ENCODE measurements at places on chromosomes 13 and 19. TPM values are rescaled to one million over a fixed set of nuclear protein-coding genes. Genes with fewer than 3 reads are reported as not detected.

DNA sequence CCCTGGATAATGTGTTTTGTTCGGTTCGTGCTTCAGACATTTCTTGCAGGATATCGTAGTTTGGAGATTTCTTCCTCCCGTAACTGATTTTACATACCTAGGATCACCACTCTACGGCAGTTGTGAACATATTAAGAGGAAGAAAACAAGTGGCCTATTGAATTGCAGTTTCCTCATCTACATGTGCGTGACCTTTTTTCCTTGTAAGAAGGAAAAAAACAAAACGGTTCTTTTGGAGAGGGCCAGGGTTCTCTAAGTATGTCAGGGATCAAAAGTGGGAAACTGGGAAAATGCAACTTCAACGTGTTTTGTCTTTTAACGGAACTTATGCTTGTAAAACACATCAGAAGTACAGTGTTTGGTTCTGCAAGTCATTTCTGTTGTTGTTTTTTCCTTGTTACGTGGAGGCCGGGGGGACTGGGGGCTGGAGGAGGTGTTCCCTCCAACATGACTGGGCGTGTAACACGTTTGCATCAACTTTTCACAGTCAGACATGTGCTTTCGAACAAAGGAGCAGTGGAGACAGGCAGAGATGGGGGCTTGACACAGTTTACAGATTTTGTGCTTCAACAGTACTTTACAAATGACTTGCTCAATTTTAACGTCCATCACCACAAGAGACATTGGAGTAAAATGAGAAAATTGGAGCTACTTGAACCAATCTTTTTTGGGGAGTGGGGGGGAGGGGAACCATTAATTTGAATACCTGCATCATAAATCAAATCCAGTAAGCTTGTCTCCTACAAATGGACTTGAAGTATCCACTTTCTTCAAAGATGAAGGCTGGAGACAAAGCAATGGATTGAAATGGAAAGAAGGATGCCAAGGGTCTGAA lies 3.8 kb downstream of the ZC3H4 start:
- peak; percentile 58 for DNase-seq

- DNase-seq = peak; percentile 87
Observed at GRCh38 chr13:41700790-41701310, 243.5 kb downstream of the RGCC start.

GRCh38 chr13:79846386-79846785 lies 365.4 kb downstream of the NDFIP2 start:
- DNase-seq = no peak

DNA sequence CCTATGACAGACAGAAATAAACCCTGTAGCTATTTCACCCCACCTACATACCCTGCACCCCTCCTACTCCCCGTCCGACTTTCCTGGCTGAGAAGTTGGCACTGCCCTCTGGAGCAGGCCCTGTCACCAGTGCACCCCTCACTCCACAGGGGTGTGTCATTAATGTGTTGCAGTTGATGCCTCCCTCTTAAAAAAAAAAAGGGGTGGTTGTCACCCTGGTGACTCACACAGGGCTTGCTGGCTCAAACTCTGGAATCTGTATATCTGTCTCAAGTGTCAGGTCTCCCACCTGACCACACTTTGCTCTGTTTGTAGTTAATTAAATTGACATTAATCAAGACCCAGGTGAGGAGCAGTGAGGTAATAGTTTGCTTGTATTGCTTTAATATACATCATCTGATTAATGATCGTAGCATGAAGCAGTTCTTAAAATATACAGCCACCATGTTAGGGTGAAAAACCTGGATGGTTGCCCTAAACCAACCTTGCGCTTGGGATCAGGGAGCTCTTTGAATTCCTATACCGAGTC lies 2.0 kb upstream of the GATAD2A start:
- peak; percentile 40 for DNase-seq

DNA sequence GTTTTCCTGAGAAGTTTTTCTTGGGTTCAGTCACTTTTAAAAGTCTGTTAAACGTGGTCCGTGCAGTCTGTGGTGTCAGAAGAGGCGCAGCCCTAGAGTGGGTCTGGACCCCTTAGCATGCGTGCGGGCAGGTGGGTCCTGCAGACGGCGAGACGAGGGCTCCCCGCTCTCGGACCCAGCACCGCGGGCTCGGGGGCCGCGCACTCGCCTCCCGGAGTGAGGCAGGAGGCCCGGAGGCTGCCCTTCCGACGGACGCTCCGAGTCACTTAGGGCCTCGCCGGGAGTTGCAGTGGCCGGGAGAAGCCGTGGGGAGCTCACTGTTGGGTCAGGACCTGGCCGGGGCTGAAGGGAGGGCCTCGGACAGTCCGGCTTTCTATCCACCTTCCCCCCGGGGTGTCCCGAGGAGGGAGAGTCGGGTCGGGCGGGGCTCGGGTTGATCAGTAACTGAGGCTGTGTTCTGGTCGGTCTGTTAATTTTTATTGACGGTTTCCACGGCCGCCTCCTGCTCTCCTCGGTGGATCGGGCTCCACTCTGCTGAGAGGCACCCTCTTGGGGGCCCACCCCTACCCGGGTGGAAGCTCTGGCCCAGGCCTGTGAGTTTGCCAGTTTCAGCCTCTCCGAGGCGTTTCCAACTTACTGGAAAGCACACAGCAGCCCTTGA lies 1.3 kb downstream of the PTBP1 start:
- peak; percentile 41 for DNase-seq

- DNase-seq = no peak
Observed at GRCh38 chr13:41678848-41679247, 221.5 kb downstream of the RGCC start.

GRCh38 chr19:41811036-41811435 lies 14.6 kb downstream of the CEACAM3 start:
- DNase-seq = no peak

Gene PGLYRP1
- not detected for total RNA-seq

- no peak for DNase-seq
Observed at GRCh38 chr13:74169676-74170075, 35.5 kb upstream of the KLF12 start.

- no peak for DNase-seq
Observed at GRCh38 chr19:13937479-13938300, 527 bp downstream of the PODNL1 start.

DNA sequence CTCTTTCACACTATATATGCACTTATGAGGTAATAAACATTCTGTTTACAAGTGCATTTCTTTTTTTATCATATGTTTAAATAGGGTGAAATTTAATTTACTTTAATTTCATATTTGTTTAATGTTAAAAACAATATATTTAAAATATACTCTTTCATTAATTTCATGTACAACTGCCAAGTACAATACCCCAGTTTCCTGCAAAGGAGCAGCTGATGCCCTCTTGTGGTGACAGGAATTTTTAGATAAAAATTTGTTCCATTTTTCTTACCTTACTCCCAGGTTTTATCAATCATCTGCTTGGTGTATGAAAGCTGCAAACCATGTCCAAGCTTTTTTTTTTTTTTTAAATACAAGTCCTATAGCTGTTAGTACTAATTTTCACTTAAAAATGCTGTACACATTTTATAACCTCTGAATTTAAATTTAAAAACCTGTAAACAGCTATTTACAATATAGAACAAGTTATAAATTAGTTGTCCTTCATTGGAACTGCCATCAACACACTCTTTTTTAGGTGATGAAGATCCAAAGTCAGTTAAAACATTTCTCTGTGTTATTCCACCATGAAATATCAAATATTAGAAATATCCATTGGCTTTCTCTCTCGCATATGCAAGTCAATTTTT lies 4.9 kb downstream of the PCDH20 start:
- peak; percentile 8 for DNase-seq

Measured in fibroblast of the aortic adventitia (primary cell).